ENCODE measurements at places on chromosomes 12 and 14. TPM values are rescaled to one million over a fixed set of nuclear protein-coding genes. Genes with fewer than 3 reads are reported as not detected.

The HCAR1 gene
- polyA plus RNA-seq = 2.5 TPM

GRCh38 chr14:87411370-87411769, 581.6 kb downstream of the GALC start:
- no peak for DNase-seq

DNA sequence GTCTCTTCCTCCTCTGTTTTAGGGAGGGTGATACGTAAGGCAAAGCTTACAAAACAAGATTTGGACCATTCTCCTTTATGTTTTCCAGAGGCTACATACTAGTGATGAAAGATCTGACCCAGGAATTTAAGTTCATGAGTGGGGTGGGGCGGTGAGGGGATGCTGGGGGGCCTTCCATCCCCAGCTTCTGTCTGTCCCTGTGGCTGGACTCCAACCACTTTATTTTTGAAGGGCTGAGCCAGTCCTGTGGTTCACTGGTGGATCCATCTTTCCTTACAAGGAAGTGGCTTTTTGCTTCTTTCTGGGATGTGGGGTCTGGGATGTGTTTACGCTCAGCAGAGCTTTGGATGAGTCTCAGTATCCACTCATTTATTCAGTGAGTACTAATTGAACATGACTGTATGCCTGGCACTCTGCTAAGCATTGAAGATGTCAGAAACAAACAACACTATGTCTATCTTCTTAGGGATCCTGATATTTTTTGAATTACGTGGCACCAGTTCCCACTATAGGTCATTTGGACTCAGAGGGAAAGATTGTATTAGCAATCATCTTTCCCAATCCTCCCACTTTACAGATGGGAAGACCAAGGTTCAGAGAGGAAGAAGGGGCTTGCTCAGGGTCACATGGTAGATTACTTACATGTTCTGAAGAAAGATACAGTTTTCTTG, 291.8 kb upstream of the TBX3 start:
- DNase-seq = no peak

GRCh38 chr12:23380419-23381100, 568.9 kb downstream of the SOX5 start:
- no peak for DNase-seq

- no peak for DNase-seq
Observed at GRCh38 chr12:43848786-43849185, 12.9 kb downstream of the TMEM117 start.

The KRT6C gene
- polyA plus RNA-seq = not detected

- DNase-seq = no peak
Observed at GRCh38 chr14:81331229-81332021, 68.7 kb downstream of the STON2 start.

The LPAR5 gene
- 1.1 TPM for polyA plus RNA-seq

- no peak for DNase-seq
Observed at GRCh38 chr14:31387091-31387490, 33.3 kb downstream of the HEATR5A start.

The B3GNT4 gene
- 6.2 TPM for polyA plus RNA-seq

GRCh38 chr12:70400124-70400523, 34.0 kb downstream of the KCNMB4 start:
- DNase-seq = no peak

The HVCN1 gene
- 9.5 TPM for polyA plus RNA-seq

GRCh38 chr12:117521867-117522266, 160.4 kb upstream of the NOS1 start:
- DNase-seq = no peak

DNA sequence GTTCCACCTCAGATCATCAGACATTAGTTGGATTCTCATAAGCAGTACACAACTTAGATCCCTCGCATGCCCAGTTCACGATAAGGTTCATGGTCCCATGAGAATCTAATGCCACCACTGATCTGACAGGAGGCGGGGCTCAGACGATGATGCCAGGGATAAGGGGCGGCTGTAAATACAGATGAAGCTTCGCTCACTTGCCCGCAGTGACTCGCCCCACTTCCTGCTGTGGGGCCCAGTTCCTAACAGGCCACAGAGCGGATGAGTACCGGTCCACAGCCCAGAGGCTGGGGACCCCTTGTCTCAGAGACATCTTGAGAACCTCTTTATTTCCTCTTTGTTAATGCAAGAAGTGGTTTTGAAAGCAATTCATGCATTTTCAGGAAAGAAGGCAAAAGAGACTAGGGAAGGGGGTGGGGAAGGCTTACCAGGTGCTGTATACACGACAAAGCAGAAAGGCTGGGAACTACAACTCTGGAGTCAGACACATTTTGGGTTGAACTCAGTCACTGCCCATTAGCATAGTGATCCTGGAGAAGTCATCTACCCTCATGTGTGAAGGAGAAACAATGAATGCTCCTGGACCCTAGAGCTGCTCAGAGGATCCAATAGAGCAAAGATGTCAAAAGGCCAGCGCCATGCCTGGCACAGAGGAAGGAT, 68.7 kb downstream of the EID3 start:
- no peak for DNase-seq

DNA sequence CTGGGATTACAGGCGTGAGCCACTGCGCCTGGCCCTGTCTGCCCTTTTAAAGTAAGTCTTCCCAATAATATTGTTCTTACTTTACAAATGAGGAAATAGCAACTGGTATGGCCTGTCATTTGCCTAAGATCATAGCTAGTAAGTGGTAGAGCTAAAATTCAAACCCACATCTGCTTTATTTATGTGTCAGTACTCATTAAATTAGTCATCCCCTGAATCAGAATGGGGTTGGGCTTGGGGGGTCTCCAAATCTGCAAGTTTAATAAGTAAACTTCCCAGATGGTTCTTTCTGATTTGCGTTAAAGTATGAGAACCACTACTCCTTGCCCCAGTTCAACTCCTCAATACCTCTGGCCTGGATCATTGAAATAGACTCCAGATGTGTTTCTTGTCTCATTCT, 96.2 kb downstream of the FAR2 start:
- no peak for DNase-seq
